ENCODE measurements at places on chromosomes 1 and 21.
A peak's percentile ranks its signal among the peaks of the same experiment; 100 is the strongest.

GRCh38 chr1:227136210-227136820 is 182.0 kb downstream of the CDC42BPA start:
- DNase-seq: no peak

- DNase-seq: no peak
Measured at GRCh38 chr1:237959838-237960237, 69.1 kb upstream of the ZP4 start.

DNA sequence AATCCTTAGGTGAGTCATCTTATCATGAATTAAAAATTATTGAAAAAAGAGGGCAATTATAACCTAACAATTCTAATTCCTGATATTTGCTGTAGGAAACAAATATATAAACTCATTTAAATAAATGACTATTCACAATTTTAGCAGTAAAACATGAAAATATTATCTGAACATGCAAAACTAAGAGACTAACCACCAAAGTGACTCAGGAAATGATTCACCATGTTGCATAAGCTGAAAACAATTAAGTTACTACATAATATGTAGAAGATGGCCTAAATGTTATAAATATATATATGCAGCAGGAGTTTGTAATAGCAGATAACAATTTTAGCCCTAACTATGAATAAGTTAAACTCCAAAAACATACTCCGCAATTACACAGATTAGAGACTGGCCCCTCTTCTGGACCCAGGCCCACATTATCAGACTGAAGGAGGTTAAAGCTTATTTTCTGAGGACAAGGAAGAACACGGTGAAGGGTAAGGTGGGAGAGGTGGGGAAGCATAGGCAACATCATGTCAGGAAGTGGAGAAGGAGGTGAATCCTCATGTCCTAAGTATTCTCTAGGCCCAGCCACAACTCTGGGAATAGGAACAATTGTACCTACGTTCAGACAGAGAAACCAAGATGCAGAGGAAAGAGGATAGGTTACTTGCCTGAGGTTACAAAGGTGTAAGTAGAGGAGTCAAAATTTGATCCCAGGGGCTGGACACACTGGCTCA is 15.6 kb upstream of the AIM2 start:
- DNase-seq: no peak

DNA sequence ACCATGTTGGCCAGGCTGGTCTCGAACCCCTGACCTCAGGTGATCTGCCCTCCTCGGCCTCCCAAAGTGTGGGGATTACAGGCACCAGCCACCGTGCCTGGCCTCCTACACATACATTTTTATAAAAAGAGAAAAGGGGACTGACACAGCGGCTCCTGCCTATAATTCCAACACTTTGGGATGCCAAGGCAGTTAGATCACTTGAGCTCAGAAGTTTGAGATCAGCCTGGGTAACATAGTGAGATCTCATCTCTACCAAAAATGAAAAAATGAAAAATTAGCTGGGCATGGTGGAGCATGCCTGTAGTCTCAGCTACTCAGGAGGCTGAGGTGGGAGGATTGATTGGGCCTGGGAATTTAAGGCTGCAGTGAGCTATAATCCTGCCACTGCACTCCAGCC is 23.4 kb downstream of the ZNF281 start:
- DNase-seq: no peak

- no peak for DNase-seq
Measured at GRCh38 chr1:51072043-51072439, 30.0 kb upstream of the C1orf185 start.

DNA sequence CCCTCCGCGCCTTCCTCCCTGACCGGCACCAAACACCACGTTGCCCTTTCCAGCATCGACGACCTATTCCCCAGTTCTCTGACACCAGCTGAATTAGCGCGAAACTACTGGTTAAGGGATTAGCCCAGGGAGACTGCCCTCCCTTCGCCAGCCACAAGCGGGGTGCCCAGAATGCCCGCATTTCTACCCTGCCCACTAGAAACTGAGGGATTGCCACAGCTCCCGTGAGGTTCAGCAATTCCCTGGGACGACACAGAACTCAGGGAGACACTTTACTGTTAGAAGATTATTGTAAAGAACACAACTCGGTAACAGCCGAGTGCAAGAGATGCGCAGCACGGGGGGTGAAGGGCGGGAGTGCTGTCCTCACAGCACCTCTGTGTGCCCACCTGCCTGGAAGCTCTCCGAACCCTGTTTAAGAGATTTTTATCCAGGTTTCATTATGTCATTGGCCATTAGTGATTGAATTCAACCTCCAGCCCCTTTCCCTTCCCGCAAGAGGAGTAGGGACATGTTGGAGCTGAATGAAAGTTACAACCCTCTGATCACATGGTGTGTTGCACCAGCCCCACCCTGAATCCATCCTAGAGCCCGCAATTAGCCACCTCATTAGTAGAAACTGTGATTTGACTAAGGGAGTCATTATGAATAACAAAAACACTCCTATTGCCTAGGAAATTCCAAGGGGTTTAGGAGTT is 15.8 kb upstream of the RIPPLY3 start:
- peak; percentile 50 for DNase-seq

GRCh38 chr21:31660591-31660990 is 1.1 kb downstream of the SOD1 start:
- DNase-seq: no peak

Measured in cardiac septum (tissue), 1 donor.